MCF 10A (cell line): ENCODE measurements at places on chromosomes 16 and 17.
A peak's percentile ranks its signal among the peaks of the same experiment; 100 is the strongest.

DNA sequence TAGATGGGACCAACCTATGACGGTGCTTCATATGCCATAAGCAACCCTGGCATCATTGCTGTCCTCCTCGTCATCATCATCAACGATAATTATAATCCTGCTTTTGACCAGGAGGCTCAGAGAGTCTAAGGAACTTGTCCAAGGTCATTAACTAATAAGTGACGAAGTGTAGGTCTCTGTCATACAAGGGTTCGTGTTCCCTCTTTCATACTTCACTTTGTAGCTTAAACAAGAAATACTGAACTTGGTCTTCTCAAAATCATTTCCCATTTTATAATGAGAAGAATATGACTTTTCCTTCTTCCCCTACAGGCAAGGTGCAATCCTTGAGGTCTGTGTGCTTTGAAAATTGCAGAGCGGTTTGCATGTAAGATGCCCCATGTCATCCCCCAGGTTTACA lies 31.2 kb upstream of the PIK3R6 start:
- no peak for DNase-seq

- no peak for DNase-seq
Measured at GRCh38 chr16:23502466-23502865, 7.8 kb downstream of the GGA2 start.

DNA sequence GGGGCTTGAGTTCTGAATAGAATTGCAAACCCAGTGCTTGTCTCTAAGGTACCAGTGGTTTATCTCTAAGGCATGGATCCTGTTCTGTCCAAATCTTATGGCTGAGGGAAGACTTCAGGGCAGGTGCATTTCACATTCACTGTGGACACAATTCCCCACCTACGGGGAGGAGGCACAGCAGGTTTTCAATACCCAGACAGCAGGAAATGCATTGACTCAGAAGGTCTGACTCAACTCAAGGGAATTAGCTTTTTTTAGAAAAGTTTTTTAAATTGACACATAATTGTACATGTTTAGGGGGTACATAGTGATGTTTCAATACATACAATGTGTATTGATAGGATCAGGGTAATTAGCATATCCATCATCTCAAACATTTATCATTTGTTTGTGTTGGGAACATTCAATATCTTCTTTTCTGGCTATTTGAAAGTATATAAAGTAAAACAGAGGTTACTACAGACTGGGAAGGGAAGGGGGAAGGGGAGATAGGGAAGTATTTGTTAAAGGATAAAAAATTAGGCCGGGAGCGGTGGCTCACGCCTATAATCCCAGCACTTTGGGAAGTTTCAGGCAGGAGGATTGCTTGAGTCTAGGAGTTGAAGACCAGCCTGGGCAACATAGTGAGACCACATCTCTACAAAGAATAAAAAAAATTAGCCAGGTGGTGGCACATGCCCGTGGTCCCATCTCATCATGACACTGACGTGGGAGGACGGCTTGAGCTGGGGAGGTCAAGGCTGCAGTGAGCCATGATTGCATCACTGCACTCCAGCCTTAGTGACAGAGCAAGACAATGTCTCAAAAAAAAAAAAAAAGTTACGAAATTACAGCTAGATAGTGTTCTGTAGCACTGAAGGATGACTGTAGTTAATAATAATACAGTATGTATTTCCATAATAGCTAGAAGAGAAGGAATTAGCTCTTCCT lies 54.9 kb downstream of the RGS9 start:
- DNase-seq: peak; percentile 70

DNA sequence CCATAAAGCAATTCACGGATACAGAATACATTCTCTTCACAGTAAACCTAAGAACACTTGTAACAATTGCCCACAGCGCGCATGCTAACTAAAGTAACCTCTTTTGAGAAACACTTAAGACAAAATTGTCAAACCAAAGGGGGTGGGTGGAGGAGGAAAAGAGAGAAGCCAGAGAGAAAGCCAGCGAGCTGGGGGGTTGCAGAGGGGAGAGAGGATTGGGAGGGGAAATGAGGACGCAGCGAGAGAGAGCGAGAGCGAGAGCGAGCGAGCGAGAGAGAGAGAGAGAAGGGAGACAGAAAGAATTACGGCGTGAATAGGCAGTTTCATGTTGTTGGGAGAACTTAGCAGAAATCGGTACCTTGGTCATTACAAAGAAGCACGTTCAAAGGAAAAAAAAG lies 1.6 kb upstream of the HOXB7 start:
- DNase-seq: no peak
